ENCODE measurements at places on chromosomes 12 and 14.

GRCh38 chr14:21467616-21468015 is 9.1 kb downstream of the RAB2B start:
- DNase-seq = no peak

GRCh38 chr12:51189790-51190355 is 16.9 kb upstream of the TFCP2 start:
- DNase-seq = no peak

DNA sequence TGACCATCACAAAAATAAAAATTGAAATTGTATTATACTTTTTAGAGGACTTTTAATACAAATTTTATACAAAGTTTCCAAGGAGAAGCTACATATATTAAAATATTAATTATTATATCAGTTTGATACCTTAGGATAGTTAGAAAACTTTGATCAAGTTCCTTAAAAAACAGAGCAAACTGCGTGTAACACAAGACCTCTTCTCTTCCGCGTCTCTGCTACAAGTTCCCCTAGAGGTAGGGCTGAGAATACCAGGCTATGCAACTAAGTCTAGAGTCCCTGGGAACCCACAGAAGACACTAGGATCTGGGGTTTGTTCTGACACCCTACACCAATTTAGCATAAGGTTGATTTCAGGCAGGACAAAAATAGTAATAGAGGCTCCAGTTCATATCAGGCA is 319.0 kb downstream of the FOXG1 start:
- DNase-seq = peak; percentile 26

DNA sequence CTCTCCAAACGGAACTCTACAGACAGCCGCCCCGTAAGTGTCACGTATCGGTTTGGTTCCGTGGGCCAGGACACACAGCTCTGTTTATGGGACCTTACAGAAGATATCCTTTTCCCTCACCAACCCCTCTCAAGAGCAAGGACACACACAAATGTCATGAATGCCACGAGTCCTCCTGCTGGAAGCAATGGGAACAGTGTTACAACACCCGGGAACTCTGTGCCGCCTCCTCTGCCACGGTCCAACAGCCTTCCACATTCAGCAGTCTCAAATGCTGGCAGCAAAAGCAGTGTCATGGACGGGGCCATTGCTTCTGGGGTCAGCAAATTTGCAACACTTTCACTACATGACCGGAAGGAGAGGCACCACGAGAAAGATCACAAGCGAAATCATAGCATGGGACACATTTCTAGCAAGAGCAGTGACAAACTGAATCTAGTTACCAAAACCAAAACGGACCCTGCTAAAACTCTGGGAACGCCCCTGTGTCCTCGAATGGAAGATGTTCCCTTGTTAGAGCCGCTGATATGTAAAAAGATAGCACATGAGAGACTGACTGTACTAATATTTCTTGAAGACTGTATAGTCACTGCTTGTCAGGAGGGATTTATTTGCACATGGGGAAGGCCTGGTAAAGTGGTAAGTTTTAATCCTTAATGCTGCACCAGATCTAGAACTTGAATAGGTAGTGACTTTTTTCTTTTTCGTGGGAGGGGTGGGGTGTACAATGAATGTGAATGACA is 69.7 kb downstream of the WDR20 start:
- DNase-seq = peak; percentile 15

DNA sequence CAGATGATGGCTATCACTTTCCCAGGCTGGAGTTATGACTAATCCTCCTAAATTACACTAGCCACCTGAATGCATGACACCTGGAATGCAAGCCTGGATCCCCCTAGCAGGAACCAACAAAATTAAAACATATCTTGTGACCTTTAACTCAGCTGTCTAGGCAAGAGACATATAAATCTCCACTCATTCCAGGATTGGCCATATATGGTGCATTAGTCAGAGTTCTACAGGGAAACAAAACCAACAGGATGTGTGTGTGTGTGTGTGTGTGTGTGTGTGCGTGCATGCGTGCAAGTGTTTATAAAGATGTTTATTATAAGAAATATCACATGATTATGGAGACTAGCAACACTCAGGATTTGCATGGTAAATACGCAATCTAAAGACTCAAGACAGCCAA is 212.8 kb downstream of the KIF21A start:
- peak; percentile 22 for DNase-seq

- no peak for DNase-seq
Measured at GRCh38 chr12:1880153-1880845, 38.2 kb downstream of the CACNA2D4 start.

GRCh38 chr12:108587826-108588225 is 10.1 kb downstream of the TMEM119 start:
- no peak for DNase-seq

- no peak for DNase-seq
Measured at GRCh38 chr12:110829308-110829707, 17.5 kb upstream of the CCDC63 start.

GRCh38 chr14:49634547-49635334 is at the start of gene DNAAF2:
Gene DNAAF2, minus strand, starts transcription at chr14:49635244. Its CDS starts 95 bp downstream, at chr14:49635149.
- DNase-seq = peak; percentile 88

DNA sequence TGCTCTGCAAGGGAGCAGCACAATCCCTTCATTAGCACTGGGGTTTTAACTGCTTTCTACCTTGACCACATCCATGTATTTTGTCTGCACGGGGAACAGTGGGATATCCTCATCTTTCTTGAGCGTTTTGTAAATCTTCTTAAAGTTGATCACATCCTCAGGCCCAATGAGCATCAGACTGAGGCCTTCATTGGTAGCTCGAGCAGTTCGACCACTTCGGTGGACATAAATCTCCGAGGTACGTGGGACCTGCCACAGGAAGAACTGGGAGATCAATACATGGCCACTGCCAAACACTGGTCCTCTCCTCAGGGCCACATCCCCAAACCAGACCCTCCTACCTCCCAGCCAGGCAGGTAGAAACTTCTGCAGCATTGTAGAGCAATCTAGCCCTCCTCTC is 26.1 kb downstream of the DDX24 start:
- DNase-seq = no peak

GRCh38 chr12:60391051-60391450 is 795.2 kb downstream of the SLC16A7 start:
- no peak for DNase-seq

DNA sequence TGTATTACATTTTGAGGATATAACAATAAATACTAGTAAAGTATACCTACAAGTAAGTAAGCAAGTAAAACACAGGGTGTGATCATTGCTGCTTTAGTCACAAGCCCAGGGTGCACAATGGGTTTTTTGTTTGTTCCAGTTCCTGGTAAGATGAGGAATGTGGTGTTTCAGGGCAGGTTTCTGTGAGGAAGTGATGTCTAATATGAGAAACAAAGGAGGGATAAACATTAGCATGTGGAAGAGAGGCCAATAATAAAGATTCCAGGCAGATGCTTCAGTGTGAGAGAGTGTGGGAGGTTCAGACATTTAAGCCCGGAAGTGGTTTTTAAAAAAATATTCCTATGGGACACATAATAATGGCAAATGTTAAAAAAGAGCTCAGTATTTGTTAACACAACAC is 808.1 kb upstream of the USP15 start:
- no peak for DNase-seq

- peak; percentile 94 for DNase-seq
Measured at GRCh38 chr12:68610370-68611093, at the start of gene RAP1B. Gene RAP1B, plus strand, starts transcription at chr12:68610899. Its CDS starts 37,826 bp downstream, at chr12:68648725.

DNA sequence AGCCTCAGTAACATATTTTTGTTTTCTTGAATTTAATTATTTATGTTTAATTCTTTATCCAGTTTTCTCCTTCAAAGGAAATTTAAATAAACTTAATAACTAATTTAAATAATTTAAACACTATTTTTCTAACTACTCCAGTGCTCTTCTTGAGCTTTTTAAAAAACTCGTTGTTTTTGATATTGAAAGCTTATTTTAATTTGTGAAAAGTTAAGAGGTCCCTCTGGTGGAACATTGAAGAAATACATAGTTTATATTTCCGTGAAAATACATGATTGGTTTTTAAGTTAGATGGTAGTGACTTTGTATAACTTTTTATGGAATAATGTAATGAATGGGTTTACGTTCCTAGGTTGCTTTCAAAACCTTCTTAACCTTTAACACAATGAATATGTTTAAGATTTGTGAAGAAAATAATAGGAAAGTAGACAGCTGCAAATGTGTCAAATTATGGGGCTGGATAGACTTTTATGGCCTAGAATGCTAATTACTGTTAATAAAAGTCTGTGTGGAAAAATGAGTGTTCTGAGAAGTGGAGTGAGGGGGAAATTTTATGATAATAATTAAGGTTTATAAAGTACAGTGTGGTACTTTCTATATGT is 45.9 kb upstream of the MSRB3 start:
- peak; percentile 69 for DNase-seq

DNA sequence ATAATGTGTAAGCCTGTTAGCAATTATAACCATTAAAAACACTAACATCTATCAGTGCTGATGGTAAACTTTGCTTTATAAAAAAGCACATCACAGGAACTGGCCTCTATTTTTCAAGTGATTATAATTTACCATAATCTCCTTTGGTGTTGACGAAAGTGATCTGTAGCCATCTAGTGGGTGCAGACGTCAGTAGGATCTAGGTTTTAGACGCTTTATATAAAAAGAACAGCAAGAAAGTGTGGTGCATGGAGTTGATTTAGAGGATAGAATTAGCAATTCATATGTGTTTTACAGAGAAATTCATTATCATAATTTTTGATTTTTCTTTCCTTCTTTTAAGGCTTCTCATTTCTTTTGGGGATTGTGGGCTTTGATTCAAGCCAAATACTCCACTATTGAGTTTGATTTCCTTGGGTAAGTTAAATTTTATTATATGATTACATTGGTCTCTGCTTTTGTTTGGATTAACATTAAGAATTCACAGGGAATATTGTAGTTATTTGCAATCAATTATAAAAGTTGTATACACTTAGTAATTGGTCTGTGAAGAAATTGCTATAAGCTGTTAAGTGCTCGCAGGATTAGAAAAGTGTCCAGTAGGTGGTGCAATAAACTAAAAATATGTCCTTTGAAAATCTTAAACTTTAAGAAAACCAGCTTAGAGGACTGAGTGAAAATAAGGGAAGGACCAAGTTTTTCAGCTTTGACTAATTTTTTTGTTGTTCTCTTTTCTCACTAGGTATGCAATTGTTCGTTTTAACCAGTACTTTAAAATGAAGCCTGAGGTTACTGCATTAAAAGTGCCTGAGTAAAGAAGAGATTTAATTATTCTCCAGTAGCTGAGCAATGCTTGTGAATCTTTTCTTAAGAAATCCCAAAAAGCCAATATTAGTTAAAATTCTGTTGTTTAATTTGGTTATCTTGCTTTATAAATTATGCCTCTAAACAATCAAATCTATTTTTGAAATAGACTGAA is 59.5 kb downstream of the ETNK1 start:
- DNase-seq = peak; percentile 65

GRCh38 chr14:73239393-73240241 is 2.3 kb downstream of the PAPLN start:
- DNase-seq = no peak

GRCh38 chr12:104272938-104273337 is 30.6 kb upstream of the EID3 start:
- no peak for DNase-seq

DNA sequence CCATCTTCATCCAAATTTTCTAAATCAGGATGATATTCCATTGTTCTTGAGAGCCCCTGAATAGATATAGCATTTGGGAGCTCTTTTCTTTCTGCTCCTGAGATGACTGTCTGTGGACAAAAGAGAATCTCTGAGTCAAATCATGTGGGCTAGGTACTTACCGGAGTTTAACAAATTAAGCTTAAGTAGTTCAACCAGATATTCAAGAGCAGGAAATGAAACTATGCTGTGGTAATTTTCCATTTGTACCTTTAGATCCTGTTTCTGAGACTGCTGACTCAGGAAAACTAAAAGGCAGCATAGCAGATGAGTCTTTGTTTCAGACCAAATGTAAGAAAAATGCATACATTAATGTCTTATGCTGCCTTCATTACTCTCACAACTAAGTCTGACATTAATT is at the start of gene CLEC7A:
Gene CLEC7A, minus strand, starts transcription at position 158 of the 400 bp plus-strand sequence. Its CDS starts 117 bp downstream, at position 41.
- DNase-seq = no peak

- no peak for DNase-seq
Measured at GRCh38 chr12:1464925-1465324, 129.5 kb downstream of the FBXL14 start.

- DNase-seq = no peak
Measured at GRCh38 chr14:104578321-104578720, 1.2 kb upstream of the C14orf180 start.

DNA sequence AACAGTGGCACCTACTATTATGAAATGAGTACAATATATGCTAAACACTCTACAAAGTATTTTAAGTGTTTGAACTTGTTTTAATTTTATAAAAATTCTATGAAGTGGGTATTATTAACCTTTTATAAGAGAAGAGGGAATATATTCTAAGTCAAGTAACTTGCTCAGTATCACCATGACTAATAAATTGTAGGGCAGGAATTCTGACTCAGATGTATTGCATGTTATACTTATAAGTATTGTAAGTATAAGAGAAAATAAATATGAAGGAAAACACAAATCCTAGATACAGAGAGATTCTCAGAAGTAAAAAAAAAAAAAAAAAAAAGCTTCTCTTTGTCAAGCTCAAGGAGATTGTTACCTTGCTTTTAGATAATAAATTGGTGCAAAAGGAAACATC is 893.2 kb downstream of the SLC16A7 start:
- peak; percentile 4 for DNase-seq

- DNase-seq = no peak
Measured at GRCh38 chr12:92488735-92489134, 214.1 kb upstream of the PLEKHG7 start.

GRCh38 chr12:121009741-121010140 is 6.5 kb downstream of the C12orf43 start:
- DNase-seq = peak; percentile 74

DNA sequence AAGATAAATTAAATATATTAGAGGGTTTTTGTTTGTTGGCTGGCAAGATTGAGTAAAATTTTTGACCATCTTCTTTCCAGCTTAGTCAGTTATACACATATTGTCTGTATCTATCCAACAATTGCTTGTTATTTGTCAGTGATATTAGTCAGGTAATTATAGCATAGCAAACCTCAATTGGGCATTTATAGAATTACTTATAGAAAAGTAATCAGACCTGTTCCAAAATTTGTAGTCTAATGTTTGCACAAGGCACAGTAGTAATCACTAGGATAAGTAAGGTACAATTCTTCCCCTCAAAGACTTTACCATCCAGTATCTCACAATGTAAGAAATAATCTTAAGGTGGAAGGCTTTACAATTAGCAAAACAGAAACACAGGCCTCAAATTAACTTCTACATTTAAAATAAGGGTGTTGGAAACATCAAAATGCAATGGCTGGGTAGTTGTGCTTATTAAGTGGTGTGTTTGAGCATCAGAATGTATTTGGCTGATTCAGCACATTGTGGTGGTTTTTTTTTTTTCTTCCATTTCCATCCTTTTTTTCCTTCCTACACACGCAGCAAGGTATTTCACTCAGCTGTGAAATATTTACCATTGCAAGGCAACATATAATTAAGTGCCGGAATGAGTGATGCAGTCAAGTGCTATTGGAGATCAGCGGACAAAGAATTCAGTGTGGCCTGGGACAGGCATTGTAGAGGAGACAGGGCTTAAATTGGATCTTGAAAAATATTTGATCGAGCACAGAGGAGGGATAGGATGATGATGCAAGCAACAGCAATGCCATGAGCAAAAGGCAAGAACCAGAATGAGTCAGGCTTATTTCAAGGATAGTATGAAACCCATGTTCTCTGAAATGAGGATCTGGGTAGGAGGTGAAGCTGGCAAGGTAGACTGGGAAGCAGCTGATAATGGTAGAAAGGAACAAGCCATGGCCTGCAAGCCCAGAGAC is 178.2 kb downstream of the AKAP6 start:
- DNase-seq = peak; percentile 33

- DNase-seq = no peak
Measured at GRCh38 chr12:24767016-24767415, 181.9 kb downstream of the BCAT1 start.

GRCh38 chr12:124482567-124482893 is 84.9 kb downstream of the NCOR2 start:
- DNase-seq = no peak

GRCh38 chr14:68376067-68376779 is 416.6 kb downstream of the ZFP36L1 start:
- no peak for DNase-seq

Measured in RKO (cell line).